CD4-positive, alpha-beta memory T cell (primary cell): ENCODE measurements at places on chromosomes 5 and 9. TPM values are rescaled to one million over a fixed set of nuclear protein-coding genes. Genes with fewer than 3 reads are reported as not detected.

TRPM3 gene
- not detected for total RNA-seq

DRD1 gene
- total RNA-seq: not detected

DNA sequence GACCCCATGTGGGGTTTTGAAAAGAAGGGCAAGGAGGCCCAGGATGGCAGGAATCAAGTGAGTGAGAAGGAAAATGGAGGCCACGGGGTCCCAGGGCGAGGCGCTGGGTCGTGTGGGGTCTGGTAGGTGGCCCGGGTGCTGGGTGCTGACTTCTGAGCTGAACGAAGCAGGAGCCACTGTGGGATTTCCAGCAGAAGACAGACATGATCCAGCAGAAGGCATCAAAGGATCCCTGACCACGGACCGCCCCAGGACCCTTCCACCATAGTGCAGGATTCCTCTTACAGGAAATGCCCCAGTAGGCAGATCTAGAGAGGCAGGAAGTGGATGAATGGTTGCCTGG is 106.7 kb downstream of the ADAMTS2 start:
- no peaks in the 10 kb centered on the region for H3K4me1 ChIP-seq
- no peak overlapping the region for H3K4me3 ChIP-seq
- DNase-seq: no peak
- H3K27me3 ChIP-seq: no peaks in the 10 kb centered on the region

GRCh38 chr5:27473307-27474046 is 435.1 kb upstream of the CDH9 start:
- H3K4me1 ChIP-seq: no peaks in the 10 kb centered on the region
- DNase-seq: no peak
- H3K27ac ChIP-seq: no peak overlapping the region

DNA sequence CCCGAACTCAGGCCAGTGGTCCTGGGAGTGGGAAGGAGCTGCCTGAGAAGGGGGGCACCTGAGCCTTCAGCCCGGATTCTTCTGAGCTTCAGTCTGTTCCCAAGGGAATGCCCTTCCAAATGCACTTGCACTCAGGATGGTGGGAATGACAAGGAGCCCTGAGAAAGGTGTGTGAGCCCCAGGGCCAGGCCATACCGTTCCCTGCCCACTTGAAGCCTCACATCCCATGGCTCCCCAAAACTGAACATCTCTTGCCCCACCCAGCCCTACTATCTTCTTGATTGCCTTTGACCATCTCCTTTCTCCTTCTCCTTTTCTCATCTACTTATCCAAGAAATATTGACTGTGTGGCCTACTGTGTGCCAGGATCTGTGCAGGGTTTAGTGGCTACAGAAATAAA is 84.4 kb upstream of the HSPA9 start:
- H3K27ac ChIP-seq: no peak overlapping the region
- H3K4me1 ChIP-seq: peaks cover 26% of the 10 kb centered on the region
- no peak overlapping the region for H3K4me3 ChIP-seq
- DNase-seq: no peak
- H3K36me3 ChIP-seq: no peaks in the 10 kb centered on the region

GRCh38 chr5:78005021-78005785 is 229.1 kb upstream of the TBCA start:
- no peak overlapping the region for H3K4me3 ChIP-seq
- DNase-seq: no peak
- peaks cover 6% of the 10 kb centered on the region for H3K36me3 ChIP-seq
- no peaks in the 10 kb centered on the region for H3K27me3 ChIP-seq
- no peak overlapping the region for H3K27ac ChIP-seq

DNA sequence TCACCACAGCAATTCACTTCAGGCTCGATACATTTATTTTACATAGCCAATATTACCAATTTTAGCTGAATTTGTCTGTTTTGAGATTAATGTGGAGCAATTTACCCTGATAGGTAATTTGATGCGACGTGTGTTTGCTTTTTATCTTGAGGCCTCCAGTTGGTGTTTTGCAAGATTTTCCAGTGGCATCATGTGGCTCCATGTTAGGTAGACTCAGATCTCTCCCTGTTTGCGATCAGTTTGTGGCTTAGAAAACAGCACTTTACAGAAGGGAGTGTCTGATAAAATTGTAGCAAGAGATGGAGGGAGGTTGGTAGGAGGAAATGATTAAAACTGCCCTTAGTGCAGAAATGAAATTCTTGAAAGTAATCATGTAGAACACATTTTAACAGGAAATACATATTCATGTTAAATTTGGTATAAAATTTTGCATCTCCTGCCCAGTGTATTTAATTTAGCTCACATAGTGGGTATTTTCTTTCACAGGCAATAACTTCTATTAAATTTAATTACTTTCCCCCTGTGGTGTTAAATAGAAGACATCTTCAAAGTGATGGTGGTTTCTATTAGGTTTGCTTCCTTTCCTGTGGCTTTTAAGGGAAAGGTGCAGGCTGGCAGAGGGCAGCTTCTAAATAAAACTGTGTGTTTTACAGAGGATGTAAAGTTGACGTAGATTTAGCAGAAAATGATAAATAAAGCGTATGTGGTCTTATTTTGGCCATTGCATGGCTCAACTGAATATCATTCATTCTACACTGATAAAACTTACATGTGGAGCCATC is 135.8 kb downstream of the KDM4C start:
- no peaks in the 10 kb centered on the region for H3K27me3 ChIP-seq
- peaks cover 33% of the 10 kb centered on the region for H3K4me1 ChIP-seq
- H3K27ac ChIP-seq: no peak overlapping the region
- no peak overlapping the region for H3K4me3 ChIP-seq
- peak; percentile 9 for DNase-seq

N4BP3 gene
- 1.7 TPM for total RNA-seq

DNA sequence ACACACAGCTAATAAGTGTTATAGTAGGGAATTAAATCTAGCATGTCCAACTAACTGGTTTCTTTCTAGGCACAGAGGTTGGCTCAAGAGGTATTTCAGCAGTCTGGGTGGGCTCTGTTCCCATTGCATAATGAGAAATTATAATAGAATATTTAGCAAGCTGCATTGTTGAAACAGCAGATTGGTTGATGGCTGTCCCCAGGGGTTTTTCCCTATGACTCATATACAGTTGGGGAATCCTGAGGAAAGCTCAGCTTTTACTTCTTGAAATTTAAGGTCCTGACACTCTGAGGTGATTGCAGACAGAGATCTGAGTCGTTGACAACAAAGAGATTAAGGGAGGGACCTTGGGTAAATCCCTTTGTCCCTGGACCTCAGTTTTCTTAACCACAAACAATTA is 38.3 kb upstream of the TNFSF8 start:
- H3K27me3 ChIP-seq: no peaks in the 10 kb centered on the region
- no peaks in the 10 kb centered on the region for H3K36me3 ChIP-seq
- H3K4me3 ChIP-seq: no peak overlapping the region
- H3K4me1 ChIP-seq: peaks cover 16% of the 10 kb centered on the region

BTNL3 gene
- not detected for total RNA-seq

PCDHGB7 gene
- total RNA-seq: 0.33 TPM

DNA sequence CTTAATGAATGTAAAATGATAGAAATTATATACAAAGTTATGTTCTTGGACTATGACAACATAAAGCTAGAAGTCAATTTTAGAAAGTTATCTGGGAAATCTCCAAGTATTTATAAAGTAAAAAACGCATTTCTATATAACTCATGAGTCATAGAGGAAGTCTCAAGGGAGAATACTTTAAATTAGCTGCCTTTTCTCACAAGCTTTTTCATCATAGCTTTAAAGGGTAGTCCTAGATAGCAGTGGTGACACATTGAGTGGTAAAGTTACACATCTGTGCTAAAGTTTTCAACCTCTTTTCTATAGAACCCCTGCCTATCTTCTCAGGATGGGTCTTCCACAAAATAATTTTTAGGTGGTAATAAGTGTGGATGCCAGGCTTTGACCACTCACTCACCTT is 598.3 kb upstream of the FAM174A start:
- DNase-seq: no peak
- no peak overlapping the region for H3K4me3 ChIP-seq
- H3K4me1 ChIP-seq: no peaks in the 10 kb centered on the region

DNA sequence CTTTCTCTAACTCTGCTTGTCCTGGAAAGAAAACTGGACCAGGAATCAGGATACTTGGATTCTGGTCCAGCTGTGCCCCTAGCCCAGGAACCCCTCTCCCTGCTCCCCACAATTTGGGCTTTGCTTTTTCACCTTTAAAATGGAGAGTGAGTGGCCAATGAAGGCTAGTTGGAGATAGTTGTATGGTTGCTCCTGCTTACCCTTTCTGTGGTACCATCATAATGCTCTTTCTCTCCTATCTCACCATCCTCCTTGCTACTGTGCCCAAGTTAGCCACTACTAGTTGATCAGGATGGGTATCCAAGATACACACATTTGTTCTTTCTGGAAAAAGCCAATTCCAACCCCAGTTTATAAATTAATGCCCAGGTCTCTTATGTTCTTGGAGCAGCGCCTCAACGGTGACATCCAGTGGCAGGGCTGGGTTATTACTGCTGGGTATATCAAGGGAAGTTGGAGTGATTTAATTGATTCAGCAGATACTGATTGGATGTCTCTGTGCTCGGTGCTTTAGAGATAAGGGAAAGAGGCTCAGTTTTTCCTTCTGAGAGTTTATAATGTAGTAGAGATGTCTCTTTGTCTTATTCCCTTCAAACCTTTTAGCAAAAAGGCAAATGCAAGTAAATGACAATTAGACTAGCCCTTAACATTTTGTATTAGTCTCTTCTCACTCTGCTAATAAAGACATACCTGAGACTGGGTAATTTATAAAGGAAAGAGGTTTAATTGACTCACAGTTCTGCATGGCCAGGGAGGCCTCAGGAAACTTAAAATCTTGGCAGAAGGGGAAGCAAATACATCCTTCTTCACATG is 38.5 kb downstream of the FAXDC2 start:
- peaks cover 49% of the 10 kb centered on the region for H3K36me3 ChIP-seq
- peak; percentile 66 for DNase-seq
- no peaks in the 10 kb centered on the region for H3K27me3 ChIP-seq
- H3K27ac ChIP-seq: no peak overlapping the region
- H3K4me3 ChIP-seq: no peak overlapping the region

- peaks cover 12% of the 10 kb centered on the region for H3K27me3 ChIP-seq
- no peak within 1 kb of the TSS for H3K27ac ChIP-seq
- DNase-seq: no peak
- H3K4me3 ChIP-seq: no peak within 1 kb of the TSS
- no peaks in the 10 kb centered on the region for H3K36me3 ChIP-seq
Measured at GRCh38 chr5:141223112-141223783, at the start of gene PCDHB14. Gene PCDHB14 (plus strand): TSS chr5:141223343. CDS start chr5:141223506, 163 bp downstream.

DNA sequence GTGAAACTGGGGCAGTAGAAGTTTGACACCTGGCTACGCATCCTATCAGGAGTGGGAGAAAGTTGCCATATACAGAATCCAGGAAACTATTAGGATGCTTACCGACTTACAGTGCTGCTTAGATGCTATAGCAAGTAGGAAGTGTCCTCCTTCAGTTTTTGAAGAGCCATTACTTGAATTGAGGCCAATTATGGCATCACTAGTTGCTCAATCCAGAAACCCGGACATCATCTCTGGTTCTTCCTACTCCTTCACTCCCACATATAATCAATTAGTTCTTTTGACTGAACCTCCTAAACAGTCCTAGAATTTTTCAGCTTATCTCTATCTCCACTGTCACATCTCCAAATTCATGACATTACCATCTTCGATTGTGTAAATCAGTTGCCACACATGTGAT is 41.8 kb upstream of the UGCG start:
- no peak for DNase-seq
- no peaks in the 10 kb centered on the region for H3K27me3 ChIP-seq
- no peaks in the 10 kb centered on the region for H3K36me3 ChIP-seq
- no peak overlapping the region for H3K27ac ChIP-seq
- H3K4me1 ChIP-seq: no peaks in the 10 kb centered on the region
- no peak overlapping the region for H3K4me3 ChIP-seq

GRCh38 chr5:17388717-17389116 is 109.3 kb upstream of the TAF11L2 start:
- DNase-seq: no peak
- H3K27ac ChIP-seq: no peak overlapping the region
- H3K4me3 ChIP-seq: no peak overlapping the region
- H3K36me3 ChIP-seq: no peaks in the 10 kb centered on the region
- H3K4me1 ChIP-seq: no peaks in the 10 kb centered on the region

- H3K4me3 ChIP-seq: no peak overlapping the region
- H3K36me3 ChIP-seq: no peaks in the 10 kb centered on the region
- no peak for DNase-seq
- no peak overlapping the region for H3K27ac ChIP-seq
- H3K27me3 ChIP-seq: no peaks in the 10 kb centered on the region
Measured at GRCh38 chr5:107402434-107403227, 268.1 kb downstream of the EFNA5 start.

DNA sequence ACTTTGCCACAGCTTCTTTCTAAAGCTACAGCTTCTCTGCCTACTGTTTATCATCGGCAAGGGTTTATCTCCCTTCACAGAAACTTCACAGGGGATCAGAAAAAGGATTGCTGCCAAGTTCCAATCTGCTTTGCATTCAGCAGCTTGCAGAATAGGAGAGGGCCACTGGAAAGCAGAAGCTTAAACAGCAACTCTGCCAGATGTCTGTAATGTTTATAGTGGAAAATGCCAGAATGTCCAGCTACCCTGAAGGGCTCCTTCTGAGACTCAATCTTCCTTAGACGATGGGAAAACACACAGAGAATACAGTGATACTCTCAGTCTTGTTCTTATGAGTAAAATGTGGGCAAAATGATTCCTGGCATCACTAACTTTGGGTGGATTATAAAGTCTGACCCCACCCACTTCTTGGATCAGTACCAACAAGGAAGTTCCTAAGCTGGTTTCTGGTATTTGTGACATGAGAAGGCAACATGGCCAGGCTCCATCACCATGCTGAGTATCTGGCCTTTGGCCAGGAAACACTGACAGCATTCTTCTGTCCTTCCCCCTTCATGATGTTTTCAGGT is 19.0 kb downstream of the STOM start:
- no peak overlapping the region for H3K4me3 ChIP-seq
- peaks cover 25% of the 10 kb centered on the region for H3K36me3 ChIP-seq
- no peak for DNase-seq

GRCh38 chr5:79021753-79022152 is 36.6 kb upstream of the ARSB start:
- no peaks in the 10 kb centered on the region for H3K36me3 ChIP-seq
- no peak for DNase-seq
- H3K27me3 ChIP-seq: peaks cover 12% of the 10 kb centered on the region
- H3K4me3 ChIP-seq: no peak overlapping the region

DNA sequence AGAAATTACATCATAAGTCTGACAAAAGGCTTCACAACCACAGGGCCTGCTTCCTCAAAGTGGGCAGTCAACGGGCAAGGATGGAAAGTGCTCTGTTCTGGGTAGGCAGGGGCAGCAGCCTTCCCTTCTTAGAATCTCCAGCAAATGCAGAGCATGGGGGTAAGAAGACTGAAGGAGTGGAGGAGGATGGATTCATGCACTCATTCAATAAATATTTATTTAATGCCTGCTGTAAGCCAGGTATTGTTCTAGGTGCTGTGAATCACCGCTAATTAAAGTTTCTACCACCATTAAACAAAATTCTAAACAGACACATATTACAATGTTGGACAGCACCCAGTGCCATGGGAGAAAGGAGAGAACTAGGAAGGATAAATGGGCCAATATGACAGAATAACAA is 195.6 kb downstream of the ELAVL2 start:
- no peak overlapping the region for H3K27ac ChIP-seq
- no peaks in the 10 kb centered on the region for H3K4me1 ChIP-seq
- no peaks in the 10 kb centered on the region for H3K27me3 ChIP-seq
- no peaks in the 10 kb centered on the region for H3K36me3 ChIP-seq

GRM6 gene
- not detected for total RNA-seq
